ENCODE measurements at places on chromosomes 12 and 14. TPM values are rescaled to one million over a fixed set of nuclear protein-coding genes. Genes with fewer than 3 reads are reported as not detected.

NTS gene
- not detected for polyA plus RNA-seq

DNA sequence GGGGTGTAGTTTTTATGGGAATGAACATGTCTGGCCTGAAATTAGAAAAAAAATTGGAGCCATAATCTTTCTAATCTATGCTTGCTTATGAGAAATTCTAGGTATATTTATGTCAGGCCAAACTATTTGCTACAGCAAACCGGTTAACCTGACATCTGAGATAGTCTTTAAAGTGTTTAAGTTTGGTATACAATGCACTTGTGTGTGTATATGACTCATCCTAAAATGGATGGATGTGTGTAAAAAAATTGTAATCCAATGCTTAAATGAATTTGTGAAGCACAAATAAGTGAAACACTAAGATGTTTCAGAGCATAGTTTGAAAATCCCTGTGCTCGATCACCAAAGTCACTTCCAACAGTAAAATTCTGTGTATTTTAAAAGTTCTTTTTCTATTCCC is 6.7 kb downstream of the CNOT2 start:
- no peak for DNase-seq

PTPRB gene
- 0.25 TPM for polyA plus RNA-seq

- no peak for DNase-seq
These were observed 36.7 kb downstream of the SLC25A47 start for GRCh38 chr14:100359881-100360280.

DNA sequence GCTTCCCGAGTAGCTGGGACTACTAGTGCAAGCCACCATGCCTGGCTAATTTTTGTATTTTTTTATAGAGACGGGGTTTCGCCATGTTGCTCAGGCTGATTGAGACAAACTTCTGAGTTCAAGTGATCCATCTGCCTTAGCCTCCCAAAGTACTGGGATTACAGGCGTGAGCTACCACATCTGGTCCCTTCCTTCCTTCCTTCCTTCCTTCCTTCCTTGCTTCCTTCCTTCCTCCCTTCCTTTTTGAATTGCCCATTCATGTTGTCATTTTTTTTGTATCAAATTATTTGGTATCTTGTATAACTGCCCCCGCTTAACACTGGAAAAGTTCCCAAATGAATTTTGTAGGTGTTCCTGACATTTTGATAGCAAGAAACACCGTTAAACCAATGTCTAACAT is 11.7 kb downstream of the RAD9B start:
- DNase-seq: no peak

LRP6 gene
- polyA plus RNA-seq: 5.4 TPM

DNA sequence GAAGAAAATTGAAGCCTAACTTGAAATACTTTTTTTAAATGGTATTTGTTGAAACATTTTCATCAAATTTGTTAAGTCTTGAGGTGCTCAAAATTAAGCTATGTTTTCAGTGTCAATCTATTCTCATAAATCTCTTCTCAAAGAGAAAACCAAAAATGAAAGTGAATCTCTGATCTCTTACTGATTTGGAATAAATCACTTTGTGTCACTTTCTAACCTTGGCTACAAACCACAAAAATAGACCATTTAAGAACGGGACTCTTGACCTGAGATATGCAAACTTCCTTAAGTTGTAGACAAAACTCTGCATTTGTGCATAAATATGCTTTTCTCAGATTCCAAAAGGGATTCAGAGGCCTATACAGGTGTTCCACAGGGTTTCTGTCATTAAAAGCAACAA is 192.9 kb downstream of the SEC23A start:
- no peak for DNase-seq

NKX2-8 gene
- polyA plus RNA-seq: not detected
